Spleen (tissue), 13 donors: ENCODE measurements at places on chromosomes 12 and 14. TPM values are rescaled to one million over a fixed set of nuclear protein-coding genes. Genes with fewer than 3 reads are reported as not detected.
A peak's percentile ranks its signal among the peaks of the same experiment; 100 is the strongest.

Gene TMTC3
- polyA plus RNA-seq, result 1.8 TPM

Gene P2RX2
- polyA plus RNA-seq, result 2.8 TPM

Gene IFNG-AS1
- polyA plus RNA-seq, result 1.5 TPM

Gene TCP11L2
- polyA plus RNA-seq, result 2.6 TPM

Gene KRT77
- polyA plus RNA-seq, result not detected

DNA sequence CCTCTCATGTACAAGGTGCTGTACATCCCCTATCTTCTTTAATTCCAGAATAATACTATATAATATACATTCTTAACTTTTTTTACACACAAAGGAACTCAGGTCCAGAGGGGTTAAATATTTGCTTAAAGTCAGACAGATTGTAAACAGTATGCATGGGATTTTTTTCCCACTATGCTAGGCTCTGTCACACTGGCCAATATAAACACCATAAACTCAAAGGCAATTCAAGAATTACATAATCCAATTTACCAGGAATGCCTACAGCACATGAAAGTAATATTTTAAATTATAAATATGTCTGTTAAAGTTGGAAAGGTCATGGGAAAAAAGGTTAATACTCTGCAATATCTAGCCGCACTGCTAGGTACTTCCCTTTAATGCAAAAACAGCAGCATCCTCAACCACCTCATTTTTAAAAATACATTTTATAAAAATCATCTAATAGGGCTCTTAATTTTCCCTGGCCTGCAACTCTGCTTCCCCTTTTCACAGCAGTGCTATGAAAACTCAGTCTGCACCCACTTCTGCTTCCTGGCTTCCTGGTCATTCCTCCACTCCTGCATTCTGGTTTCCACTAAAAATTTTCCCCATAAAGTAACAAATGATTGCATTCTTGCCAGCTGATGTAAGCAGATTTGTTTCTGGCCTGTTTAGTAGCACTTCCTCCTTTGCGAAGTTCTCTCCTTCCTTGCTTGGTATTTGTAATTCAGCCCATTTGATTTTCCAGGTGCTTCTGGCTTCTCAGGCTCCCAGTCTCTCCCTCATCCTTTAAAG, 128.1 kb downstream of the ITPR2 start:
- DNase-seq, result no peak

DNA sequence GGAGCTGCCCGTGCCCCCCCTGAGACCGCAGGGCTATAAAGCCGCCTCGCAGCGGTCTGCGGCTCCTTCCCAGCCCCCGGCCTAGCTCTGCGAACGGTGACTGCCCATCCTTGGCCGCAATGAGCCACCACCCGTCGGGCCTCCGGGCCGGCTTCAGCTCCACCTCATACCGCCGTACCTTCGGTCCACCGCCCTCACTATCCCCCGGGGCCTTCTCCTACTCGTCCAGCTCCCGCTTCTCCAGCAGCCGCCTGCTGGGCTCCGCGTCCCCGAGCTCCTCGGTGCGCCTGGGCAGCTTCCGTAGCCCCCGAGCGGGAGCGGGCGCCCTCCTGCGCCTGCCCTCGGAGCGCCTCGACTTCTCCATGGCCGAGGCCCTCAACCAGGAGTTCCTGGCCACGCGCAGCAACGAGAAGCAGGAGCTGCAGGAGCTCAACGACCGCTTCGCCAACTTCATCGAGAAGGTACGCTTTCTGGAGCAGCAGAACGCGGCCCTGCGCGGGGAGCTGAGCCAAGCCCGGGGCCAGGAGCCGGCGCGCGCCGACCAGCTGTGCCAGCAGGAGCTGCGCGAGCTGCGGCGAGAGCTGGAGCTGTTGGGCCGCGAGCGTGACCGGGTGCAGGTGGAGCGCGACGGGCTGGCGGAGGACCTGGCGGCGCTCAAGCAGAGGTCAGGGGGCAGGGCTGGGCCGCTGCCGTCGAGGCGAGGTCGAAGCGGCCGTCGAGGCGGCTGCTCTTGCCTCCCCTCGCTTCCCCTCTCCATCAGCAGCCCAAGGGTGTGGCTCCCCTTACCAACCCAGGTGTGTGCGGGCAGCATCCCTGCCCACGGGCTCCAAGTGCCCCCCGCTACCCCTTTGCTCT, at the start of gene PRPH:
PRPH (plus strand) TSS at position 66 of the 855 bp plus-strand sequence; CDS start at position 120, 54 bp downstream.
- DNase-seq, result peak; percentile 72

Gene NINJ2
- 8.6 TPM for polyA plus RNA-seq

GRCh38 chr14:87185961-87186560, 806.9 kb downstream of the GALC start:
- no peak for DNase-seq

- no peak for DNase-seq
Measured at GRCh38 chr12:116934908-116935705, 24.4 kb downstream of the FBXW8 start.

DNA sequence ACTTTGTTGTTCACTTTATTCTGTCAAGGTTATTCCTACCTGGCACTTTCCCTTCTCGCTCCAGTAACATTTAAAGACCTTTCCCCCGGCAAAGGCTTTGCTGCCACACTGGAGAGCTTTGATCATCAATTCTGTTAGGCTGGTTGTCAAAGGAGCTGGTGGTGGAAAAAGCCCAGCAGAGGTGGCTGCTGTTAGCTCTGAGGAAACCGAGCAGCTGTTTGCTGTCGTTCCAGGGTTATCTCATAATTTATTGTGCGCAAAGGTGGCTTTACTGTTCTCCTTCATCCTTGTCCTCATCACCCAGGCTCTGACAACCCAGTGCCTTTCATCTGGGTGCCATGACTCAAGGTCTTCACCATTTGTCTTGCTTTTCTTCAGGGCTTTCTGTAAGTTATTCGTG, 38.2 kb upstream of the CRADD start:
- DNase-seq, result no peak

GRCh38 chr12:71157601-71158233, at the start of gene TSPAN8:
Gene TSPAN8, minus strand, starts transcription at chr12:71157999. Its CDS starts 321 bp downstream, at chr12:71157678.
- DNase-seq, result no peak

DNA sequence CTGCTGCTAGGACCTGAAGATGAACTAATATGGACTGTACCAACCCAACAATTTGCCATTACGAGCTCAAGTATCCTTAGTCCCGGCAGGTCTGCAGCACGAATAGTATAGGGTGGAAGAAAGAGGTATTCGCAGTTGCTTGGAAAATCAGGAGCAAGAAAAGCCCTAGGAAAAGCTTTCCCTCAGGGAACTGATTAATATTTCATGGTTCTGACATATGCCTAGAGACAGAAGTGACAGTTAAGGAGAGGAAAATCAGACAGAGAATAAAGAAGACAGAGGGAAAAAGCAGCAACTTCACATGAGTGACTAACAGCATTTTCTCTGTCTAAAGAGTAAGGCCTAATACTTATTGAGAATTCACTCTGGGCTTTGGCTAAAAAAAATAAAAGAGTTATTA, 602.9 kb upstream of the ATP2B1 start:
- DNase-seq, result no peak

DNA sequence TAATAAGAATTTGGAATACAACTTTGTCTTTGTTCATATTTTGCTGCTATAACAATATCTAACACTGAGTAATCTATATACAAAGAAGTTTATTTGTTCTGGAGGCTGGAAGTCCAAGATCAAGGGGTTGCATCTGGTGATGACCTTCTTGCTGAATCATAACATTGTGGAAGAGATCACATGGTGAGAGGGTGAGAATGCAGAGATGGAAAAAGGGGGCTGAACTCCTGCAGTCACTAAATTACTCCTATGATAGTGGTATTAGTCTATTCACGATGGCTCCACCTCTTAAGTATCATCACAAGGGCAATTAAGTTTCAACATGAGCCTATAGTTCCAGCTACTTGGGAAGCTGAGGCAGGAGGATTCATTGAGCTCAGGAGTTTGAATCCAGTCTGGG, 4.5 kb upstream of the AKAP6 start:
- no peak for DNase-seq

DNA sequence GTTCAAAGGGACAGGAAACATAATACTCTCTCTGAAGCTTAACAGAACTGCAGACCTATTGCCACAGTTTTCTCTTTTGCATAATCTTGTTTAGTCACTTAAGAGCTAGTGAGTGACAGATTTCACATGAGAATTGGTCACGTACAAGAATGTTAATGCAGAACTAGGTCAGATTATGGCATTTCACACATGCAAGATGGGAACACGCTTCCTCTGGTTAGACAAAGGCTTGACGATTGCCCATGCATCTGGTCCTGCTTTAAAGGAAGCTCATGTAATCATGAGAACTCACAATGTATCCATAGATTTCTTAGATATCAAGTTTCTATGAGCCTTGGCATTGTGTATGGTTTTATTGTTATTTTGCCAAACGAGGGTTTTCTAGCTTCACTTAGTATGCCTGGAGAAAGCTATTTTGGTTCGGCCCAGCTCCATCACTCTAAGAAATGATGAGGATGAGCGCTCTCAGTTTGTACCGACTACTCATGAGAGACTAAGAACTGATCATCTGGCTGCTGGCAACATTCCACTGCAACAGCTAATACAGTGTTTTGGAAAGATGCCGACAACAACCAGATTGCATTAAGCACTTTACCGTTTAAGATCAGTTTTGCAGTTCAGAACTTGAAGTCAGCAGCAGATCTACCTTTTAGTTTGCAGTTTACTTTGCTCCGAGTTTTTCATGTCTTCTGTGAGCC, 380.0 kb downstream of the DIO2 start:
- no peak for DNase-seq

Gene TEX52
- not detected for polyA plus RNA-seq

Gene ARID2
- 6.1 TPM for polyA plus RNA-seq

Gene ARHGDIB
- polyA plus RNA-seq, result 1,063 TPM

DNA sequence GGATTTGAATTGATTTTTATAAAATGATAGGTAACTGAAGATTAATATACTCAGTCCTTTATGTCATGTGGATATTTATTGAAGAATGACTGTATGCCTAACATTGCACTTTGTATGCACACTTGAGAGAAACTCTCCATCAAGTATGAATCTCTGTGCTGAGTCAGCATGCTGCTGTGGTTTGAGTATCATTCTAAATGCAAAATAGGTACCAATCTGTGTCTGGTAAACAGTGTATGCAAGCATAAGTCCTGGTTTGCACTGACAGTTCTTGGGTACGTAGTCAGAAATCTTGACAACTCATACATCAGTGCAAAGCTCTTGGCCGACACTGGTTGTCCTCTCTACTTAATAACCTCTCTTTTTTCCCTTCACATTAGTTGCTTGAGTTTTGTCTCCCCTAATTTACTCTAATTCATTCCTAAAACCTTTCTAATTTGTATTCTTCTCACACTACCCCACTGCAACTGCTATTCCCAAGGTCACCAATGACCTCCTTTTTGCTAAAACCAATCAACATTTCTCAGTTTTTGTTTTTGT, 21.8 kb downstream of the MGAT4C start:
- no peak for DNase-seq

Gene SLC17A8
- polyA plus RNA-seq, result not detected

GRCh38 chr12:84276215-84276614, 636.4 kb downstream of the SLC6A15 start:
- no peak for DNase-seq

Gene ANGEL1
- 10.5 TPM for polyA plus RNA-seq

Gene B4GALNT3
- 0.76 TPM for polyA plus RNA-seq

- no peak for DNase-seq
Measured at GRCh38 chr12:101795786-101796185, 35.0 kb downstream of the GNPTAB start.

Gene TAS2R8
- not detected for polyA plus RNA-seq

Gene LMNTD1
- 0.05 TPM for polyA plus RNA-seq

GRCh38 chr12:1644534-1645438, 15.8 kb downstream of the WNT5B start:
- no peak for DNase-seq

GRCh38 chr12:49089821-49090773, 4.5 kb downstream of the DHH start:
- peak; percentile 87 for DNase-seq

DNA sequence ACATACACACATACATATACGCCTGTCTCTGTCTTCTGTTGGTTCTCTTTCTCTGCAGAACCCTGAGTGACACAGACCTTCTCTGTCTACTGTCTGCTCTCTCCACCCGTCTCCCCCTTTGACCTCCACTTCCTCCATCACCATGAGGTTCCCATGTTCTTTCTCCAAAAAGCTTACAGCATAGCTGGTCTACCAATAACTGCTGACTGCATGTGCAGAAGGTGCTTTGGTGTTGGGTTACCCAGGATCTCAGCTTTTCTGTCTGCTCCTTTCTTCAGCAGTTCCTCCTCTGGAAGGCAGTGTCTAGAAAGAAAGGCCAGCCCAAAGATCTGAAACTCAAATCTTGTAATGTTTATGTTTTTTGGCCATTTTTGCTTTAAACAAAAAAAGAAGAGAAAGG, 125.6 kb downstream of the SMOC1 start:
- no peak for DNase-seq

DNA sequence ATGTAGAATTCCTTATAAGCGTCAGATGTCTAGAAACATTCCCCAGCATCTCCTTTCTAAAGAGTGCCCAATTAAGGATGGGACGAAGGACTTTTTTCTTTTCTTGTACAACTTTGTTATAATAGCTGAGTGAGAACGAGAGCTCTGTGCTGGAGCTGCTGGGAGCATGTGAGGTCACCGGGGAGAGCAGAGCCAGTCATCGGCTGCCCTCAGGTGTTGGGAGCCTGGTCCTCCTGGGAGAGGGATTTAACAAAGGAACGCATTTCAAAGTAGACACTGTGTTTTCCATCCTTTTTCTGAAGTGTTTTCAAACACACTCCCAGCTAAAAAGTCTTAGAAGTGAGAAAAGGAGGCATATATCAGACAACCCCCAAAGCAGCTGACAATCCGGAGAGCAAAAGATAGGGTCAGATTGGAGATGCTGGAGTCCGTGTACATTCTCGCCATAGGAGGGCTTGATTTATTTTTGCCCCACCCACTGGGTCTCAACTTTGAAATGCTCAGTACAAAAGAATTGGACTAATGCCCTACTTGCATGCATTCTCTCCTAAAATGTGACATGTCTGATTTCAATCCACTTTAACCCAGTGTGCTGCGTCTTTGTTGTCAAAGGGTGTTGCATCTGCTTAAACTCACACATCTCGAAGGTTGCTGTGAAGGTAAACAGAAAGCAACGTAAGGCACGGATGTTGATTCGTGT, 50.8 kb upstream of the PIWIL1 start:
- no peak for DNase-seq

Gene TMEM121
- 3.3 TPM for polyA plus RNA-seq

Gene TMTC2
- polyA plus RNA-seq, result 0.74 TPM

Gene IL26
- polyA plus RNA-seq, result not detected

DNA sequence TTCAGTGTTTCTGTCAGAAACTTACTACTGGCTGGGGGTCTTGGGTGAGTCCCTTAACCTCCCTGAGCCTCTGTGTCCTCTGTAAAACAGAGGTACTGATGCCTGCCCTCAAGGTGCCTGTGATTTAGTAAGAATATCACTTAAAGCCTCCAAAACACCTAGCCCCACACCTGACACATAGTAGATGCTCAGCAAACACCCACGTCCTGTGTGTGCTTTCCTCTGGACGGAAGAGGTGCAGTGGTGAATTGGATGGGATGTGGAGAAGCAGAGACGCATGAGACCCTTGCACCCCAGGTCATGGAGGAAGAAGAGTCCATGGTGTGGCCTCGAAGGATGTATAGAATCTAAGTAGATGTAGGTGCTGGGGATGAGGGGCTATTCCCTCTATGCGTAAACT, 110.6 kb downstream of the LGMN start:
- no peak for DNase-seq

Gene RFX4
- not detected for polyA plus RNA-seq

DNA sequence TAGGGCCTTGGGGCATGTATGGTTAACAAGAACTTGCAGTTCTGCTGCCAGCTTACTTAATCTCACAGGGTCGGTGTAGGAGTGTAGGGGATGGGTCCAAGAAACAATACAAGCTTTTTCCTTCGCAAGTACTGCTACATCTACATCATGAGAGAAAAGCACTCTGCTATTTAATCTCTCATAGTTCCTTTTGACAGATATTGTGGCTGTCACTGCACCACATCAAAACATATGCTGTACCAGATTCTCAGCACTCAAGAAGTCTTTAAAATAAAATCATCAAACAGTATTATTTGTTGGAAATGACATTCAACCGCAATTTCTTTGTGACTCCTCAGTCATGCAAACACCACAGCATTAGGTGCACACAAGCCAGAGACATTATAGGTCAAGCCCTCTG, 215.5 kb upstream of the BMP4 start:
- DNase-seq, result no peak
